Diencephalon (tissue), 1 donor: ENCODE measurements at places on chromosomes 11 and 22. TPM values are rescaled to one million over a fixed set of nuclear protein-coding genes. Genes with fewer than 3 reads are reported as not detected.

Gene ANO9
- total RNA-seq: not detected

Gene NRIP3
- total RNA-seq: 49.1 TPM

Gene TMPRSS5
- 2.1 TPM for total RNA-seq

Gene KRTAP5-2
- not detected for total RNA-seq

Gene SMIM38
- 0.92 TPM for total RNA-seq

Gene SNX32
- total RNA-seq: 7.6 TPM

Gene ANKRD49
- 18.0 TPM for total RNA-seq

Gene CATSPERZ
- 2.1 TPM for total RNA-seq

Gene AIP
- 53.7 TPM for total RNA-seq

Gene SERHL2
- 4.4 TPM for total RNA-seq

Gene NRXN2
- 397 TPM for total RNA-seq

Gene VSIG10L2
- not detected for total RNA-seq

Gene TRIM51
- not detected for total RNA-seq

Gene DDTL
- total RNA-seq: 3.9 TPM

Gene IL17REL
- 0.69 TPM for total RNA-seq

Gene NAV2
- total RNA-seq: 11.1 TPM

Gene GRM5
- 178 TPM for total RNA-seq

Gene MSANTD4
- 73.1 TPM for total RNA-seq

Gene PIK3C2A
- 57.9 TPM for total RNA-seq

Gene ABCG4
- total RNA-seq: 9.0 TPM

Gene NXPE1
- total RNA-seq: not detected

Gene EXT2
- 100 TPM for total RNA-seq

Gene DTX4
- 52.4 TPM for total RNA-seq

Gene CECR2
- total RNA-seq: 6.0 TPM

Gene OR52I2
- total RNA-seq: not detected

Gene ROBO4
- 8.1 TPM for total RNA-seq

Gene LRRN4CL
- total RNA-seq: 0.46 TPM

Gene SEPTIN5
- total RNA-seq: 178 TPM

Gene KRTAP5-9
- not detected for total RNA-seq

Gene TSKU
- 4.6 TPM for total RNA-seq

Gene NAT10
- total RNA-seq: 21.5 TPM

Gene CTSF
- 46.8 TPM for total RNA-seq

Gene OR4C13
- total RNA-seq: not detected

Gene POLR2L
- total RNA-seq: 45.2 TPM

Gene IGSF22
- total RNA-seq: 0.46 TPM

Gene ENTHD1
- total RNA-seq: not detected

Gene TNNI2
- total RNA-seq: not detected

Gene DUSP8
- 8.8 TPM for total RNA-seq

Gene HBG2
- total RNA-seq: 2,344 TPM

Gene MUC2
- not detected for total RNA-seq

Gene CCDC134
- 18.9 TPM for total RNA-seq

Gene TLCD5
- total RNA-seq: 12.9 TPM

Gene DDX17
- total RNA-seq: 510 TPM

Gene TEX54
- not detected for total RNA-seq

Gene CYB5R2
- 2.5 TPM for total RNA-seq

Gene GALNT18
- total RNA-seq: 23.5 TPM

Gene KRTAP5-7
- not detected for total RNA-seq

Gene HTR3B
- 0.23 TPM for total RNA-seq

Gene ASCL2
- total RNA-seq: 0.69 TPM

Gene GTSE1
- total RNA-seq: 3.0 TPM

Gene IL18
- 1.8 TPM for total RNA-seq
